Karpas-422 (cell line): ENCODE measurements at places on chromosomes 11 and 22. TPM values are rescaled to one million over a fixed set of nuclear protein-coding genes. Genes with fewer than 3 reads are reported as not detected.
A peak's percentile ranks its signal among the peaks of the same experiment; 100 is the strongest.

DNA sequence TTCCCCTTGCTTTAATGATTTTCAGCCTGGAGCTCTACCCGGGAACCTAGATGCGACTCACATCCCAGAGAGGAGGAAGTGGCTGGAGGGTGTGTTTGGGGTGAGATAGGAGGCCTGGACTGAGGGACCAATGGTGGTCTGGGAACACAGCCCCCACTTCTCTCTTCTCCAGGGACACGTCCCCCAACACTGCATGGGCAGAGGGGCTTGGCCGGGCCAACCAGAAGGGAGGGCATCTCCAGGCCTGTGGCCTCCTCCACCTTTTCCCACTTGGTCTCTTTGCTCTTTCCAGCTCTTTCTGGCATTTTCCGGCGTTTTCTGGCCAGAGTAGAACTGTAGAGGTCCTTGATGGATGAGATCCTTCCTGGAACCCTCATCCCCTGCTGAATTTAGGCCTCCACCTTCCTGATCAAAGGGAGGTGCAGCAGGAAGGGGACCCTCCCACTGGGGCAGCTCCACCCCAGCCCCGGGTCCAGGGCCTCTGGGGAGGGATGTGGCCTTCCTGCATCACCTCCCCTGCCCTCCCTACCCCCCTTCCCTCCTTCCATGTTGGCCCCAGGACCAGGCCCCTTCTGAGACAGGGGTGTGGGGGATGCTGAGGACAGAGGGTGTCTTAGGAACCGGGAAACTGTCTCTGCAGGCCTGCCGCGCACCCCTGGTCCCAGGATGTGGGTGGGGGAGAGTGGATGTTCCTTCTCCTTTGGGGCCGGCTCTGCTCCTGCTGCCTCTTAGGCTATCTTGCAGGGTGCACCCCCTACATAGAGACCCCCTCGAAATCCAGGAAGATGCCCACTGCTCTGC is 24.4 kb downstream of the MRGPRG start:
- H3K4me3 ChIP-seq, result no peak overlapping the region
- H3K36me3 ChIP-seq, result no peaks in the 10 kb centered on the region
- DNase-seq, result no peak
- no peaks in the 10 kb centered on the region for H3K27me3 ChIP-seq

DNA sequence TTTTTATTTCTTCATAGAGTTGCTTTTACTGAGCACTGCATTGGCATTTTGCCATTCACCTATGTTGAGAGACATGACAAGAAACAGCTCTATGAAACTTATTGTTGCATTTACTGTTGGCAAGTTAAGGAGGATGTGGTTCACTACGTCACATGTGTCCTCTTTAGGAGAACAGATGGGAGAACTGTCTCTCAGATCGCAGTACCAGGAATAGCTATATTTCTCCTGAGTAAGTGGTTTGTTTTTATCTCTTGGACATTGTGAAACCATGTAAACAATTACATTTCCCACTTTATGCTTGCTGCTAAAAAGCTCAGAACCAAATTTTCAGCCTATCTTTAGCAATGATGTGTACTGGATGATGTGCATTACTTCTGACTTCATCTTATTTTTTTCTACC is 34.8 kb upstream of the PSMA1 start:
- no peaks in the 10 kb centered on the region for H3K27me3 ChIP-seq
- no peaks in the 10 kb centered on the region for H3K4me1 ChIP-seq

DNA sequence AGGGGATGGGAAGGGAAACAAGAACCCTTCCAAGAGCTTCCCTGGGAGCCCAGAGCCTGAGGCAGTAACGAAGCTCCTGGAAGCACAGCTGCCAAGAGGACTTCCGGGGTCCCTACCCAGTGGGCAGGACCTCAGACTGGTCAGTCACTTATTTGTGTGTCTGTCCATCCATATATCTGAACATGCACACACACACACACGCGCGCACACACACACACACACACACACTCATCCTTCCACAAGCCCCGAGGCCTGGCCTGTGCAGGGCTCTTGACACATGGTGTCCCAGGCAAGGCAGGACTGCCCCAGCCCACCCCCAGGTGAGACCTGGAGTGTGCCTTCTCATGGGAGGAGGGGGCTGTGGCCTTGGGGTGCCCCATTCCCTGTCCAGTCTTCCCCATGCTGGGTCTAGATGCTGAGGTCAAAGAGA is 44.9 kb downstream of the IGLL5 start:
- H3K4me3 ChIP-seq, result no peak overlapping the region
- peaks cover 94% of the 10 kb centered on the region for H3K4me1 ChIP-seq
- DNase-seq, result no peak
- H3K27me3 ChIP-seq, result no peaks in the 10 kb centered on the region

- no peak overlapping the region for H3K4me3 ChIP-seq
- H3K27me3 ChIP-seq, result no peaks in the 10 kb centered on the region
- no peaks in the 10 kb centered on the region for H3K36me3 ChIP-seq
- no peak for DNase-seq
- H3K27ac ChIP-seq, result no peak overlapping the region
Observed at GRCh38 chr11:2814751-2815150, 70.8 kb downstream of the CDKN1C start.

DNA sequence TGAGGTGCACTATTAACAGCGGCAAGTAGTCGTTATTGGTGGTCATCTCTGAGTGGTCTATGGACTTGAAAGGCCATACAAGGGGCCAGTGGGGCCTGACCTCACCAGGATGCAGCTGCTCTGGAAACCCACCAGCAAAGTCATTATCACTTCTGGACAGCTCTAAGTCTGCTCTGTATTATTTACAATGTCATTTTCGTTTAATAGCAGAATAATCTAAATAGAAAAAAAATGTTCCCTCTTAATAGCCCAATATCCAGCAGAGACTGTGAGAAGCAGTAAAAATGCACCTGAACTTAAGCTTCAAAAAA is 85.0 kb upstream of the EED start:
- DNase-seq, result no peak
- peaks cover 4% of the 10 kb centered on the region; the same call in 1 of the 2 replicates for H3K36me3 ChIP-seq
- peak overlapping the region; percentile 25 for H3K4me3 ChIP-seq

DNA sequence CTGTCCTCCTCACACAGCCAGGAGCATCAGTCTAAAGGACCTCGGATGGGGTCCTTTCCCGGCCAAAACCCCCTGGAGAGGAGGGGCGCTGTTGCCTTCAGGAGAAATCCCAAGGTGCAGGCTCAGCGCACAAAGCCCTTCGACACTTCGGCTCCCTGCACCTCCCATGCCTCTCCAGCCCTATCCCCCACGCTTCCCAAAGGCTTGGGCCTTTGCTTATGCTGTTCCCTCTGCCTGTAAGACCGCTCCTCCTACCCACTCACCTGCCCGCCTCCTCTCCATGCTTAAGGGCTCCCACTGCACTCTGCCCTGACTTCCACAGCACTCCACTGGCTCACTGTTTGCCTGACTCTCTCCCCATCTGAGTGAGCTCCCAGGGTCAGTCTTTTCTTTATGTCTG is 13.5 kb downstream of the SLC15A3 start:
- peaks cover 21% of the 10 kb centered on the region for H3K36me3 ChIP-seq
- H3K4me1 ChIP-seq, result peaks cover 14% of the 10 kb centered on the region
- H3K27me3 ChIP-seq, result no peaks in the 10 kb centered on the region
- no peak for DNase-seq
- no peak overlapping the region for H3K4me3 ChIP-seq
- no peak overlapping the region for H3K27ac ChIP-seq

DNA sequence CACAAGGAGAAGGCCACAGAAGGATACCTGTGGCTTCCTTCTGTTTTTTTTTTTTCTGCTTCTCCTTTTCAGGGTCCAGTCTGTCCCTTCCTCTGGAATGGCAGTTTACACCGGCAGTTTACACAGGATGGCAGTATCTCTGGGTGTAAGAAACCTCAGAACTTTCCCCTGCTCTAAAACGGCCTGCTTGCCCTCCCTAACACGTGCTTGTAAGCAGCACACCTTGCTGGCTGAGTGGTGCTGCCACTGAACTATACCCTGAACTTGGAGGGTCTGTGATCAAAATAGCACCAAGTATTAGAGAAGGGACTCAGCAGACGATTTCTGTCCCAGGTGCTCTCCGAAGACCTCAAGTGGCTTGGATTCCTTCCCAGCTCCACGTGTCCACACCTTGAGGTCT is 904 bp upstream of the OPCML start:
- no peaks in the 10 kb centered on the region for H3K27me3 ChIP-seq
- no peak overlapping the region for H3K4me3 ChIP-seq

SUSD2 gene
- 0.14 and 0.26 TPM in 2 replicates for total RNA-seq

DNA sequence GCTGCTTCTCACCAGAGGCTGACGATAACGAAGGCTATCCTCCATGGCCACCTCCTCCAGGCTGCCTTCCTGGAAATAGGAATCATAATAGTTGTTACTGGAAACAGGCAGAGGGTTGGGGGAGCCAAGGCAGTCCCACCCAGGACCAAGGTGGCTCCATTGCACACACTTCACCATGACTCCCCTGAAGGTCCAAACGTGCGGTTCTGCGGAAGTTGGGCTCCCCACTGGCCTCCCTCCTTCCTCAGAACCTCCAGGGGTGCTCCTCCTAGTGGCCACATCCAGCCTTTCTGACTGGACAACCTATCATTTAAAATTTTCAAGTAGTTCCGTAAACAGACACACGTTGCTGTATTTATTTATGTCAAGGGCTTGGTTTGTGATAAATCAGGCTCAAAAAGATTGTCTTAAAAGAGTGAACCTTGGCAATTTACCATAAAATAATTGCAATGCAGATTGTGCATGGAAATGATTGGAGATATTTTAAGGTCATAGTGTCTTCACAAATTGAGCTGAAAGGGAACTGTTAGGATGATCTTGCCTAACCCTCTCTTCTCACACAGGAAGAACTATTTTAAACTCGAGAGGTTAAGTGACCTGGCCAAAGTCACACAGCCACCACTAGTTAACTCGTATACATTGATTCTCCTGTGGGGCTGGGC is 1.4 kb upstream of the TCN2 start:
- peak; percentile 83 for DNase-seq
- H3K27ac ChIP-seq, result no peak overlapping the region
- H3K4me3 ChIP-seq, result no peak overlapping the region
- H3K27me3 ChIP-seq, result no peaks in the 10 kb centered on the region
- no peaks in the 10 kb centered on the region for H3K36me3 ChIP-seq

- no peaks in the 10 kb centered on the region for H3K4me1 ChIP-seq
- no peak overlapping the region for H3K27ac ChIP-seq
- DNase-seq, result no peak
- no peaks in the 10 kb centered on the region for H3K36me3 ChIP-seq
- H3K27me3 ChIP-seq, result no peaks in the 10 kb centered on the region
- H3K4me3 ChIP-seq, result no peak overlapping the region
Observed at GRCh38 chr22:28766628-28767027, 5.9 kb upstream of the CCDC117 start.

DNA sequence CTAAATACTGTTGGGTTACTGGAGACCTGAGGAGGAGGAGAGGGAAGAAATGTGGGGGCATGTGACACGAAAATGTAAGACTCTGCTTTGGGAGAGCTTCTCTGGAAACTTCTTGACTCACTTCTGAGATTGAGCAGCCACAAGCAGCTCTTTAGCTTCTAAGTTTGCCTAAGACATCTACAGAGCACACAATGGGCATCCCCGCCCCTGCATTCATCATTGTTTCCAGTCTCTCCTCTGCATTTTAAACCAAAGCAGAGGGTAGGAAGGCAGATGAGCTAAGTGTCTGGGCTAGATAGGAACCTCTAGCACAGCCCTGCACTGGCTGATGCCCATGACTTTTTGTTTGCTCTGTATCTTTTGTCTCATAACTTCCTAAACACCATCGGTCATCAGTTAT is 2.1 kb upstream of the OR52D1 start:
- H3K27ac ChIP-seq, result no peak overlapping the region
- H3K27me3 ChIP-seq, result no peaks in the 10 kb centered on the region
- DNase-seq, result no peak
- no peak overlapping the region for H3K4me3 ChIP-seq
- no peaks in the 10 kb centered on the region for H3K36me3 ChIP-seq

TCN1 gene
- total RNA-seq, result not detected in 2 replicates

GRCh38 chr22:31520051-31520450 is 23.7 kb downstream of the SFI1 start:
- H3K36me3 ChIP-seq, result peaks cover 5% of the 10 kb centered on the region; the same call in 1 of the 2 replicates
- no peak overlapping the region for H3K27ac ChIP-seq
- no peak for DNase-seq
- no peaks in the 10 kb centered on the region for H3K27me3 ChIP-seq

PNPLA5 gene
- total RNA-seq, result not detected in 2 replicates

WNT11 gene
- total RNA-seq, result 0.07 and 0.30 TPM in 2 replicates

DNA sequence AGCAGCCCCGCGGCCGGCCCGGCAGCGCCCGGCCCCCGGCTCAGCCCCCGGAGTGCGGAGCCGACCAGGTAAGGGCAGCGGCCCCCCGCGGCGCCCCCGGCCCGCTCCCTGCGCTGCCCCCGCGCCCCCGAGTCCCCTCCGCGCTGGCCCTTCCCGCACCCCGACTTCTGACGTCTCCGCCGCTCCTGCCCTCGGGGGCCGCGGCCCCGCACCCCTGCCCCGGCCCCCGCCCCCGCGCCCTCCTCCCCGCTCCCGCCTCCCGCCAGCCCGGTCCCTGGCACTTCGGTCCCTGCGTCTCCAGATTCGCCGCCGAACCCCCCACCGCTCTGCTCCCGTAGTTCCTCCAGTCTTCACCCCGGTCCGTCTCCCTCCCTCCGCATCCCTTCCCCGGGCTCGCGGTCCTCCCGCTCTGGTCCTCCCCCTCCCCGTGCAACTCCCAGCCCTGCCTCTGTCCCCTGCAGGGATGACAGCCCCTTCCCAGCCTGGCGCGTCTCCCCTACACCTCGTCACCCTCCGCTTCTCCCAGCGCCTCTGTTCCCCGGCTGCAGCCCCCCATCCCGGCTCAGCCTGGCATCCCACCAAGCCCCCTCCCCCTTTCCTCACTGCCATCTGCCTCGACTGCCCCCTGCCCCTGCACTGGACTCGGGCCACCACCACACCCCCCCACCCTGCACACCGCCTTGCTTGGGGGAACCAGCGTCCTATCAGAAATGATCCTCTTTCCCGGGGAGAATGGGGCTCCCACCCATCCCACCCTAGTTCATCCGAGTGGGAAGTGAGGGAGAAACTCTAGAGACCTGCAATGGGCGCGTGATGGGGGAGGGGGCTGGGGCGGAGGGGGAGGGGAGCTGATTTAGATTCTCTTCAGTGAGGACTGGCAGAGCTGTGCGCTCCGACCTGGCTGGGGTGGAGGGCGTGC is 531 bp downstream of the GRIK4 start:
- no peaks in the 10 kb centered on the region for H3K27me3 ChIP-seq
- H3K4me3 ChIP-seq, result no peak overlapping the region
- H3K27ac ChIP-seq, result no peak overlapping the region
- DNase-seq, result no peak
- no peaks in the 10 kb centered on the region for H3K4me1 ChIP-seq
